Stimulated activated naive CD8-positive, alpha-beta T cell treated with anti-CD3 and anti-CD28 coated beads, Interleukin-15, amount 100 ng/mL, for 72 hours (primary cell): ENCODE measurements at places on chromosomes 11 and 22.

DNA sequence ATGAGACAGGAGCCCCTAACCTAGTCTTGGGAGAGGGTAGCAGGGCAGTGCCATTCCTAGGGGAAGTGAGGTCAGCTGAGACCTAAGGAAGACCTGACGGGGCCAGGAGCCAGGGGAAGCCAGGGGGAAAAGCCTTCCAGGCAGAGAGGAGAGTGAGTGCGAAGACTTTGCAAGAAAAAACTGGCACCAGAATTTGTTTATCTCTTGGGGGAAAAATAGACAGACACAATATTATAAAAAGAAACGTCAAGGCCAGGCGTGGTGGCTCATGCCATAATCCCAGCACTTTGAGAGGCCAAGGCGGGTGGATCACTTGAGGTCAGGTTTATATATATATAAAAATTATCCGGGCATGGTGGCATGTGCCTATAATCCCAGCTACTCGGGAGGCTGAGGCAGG, 26.9 kb upstream of the TESMIN start:
- DNase-seq: no peak

GRCh38 chr11:61102667-61103571, 630 bp downstream of the CD5 start:
- peak; percentile 44 for DNase-seq

GRCh38 chr11:7892059-7892699, 38.9 kb downstream of the OR10A6 start:
- DNase-seq: no peak

DNA sequence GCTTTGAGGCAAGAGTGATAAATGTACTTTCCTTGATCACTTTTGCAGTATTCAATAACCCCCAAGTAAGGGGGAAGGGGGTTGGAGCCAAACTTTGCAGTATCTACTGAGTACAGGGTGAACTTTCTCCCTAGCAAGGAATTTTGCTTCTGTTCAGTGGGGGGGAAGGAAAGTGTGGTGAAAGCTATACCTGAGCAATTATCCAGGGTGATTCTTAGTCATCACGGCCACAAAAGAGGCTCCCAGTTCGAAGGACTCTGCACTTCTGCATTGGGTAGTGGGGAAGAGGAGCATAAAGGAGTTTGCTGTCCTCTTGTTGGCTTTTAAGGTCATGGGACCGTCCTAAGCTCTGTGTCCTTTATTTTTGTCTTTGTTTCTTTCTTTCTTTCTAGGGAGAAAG, 346.5 kb upstream of the SYN3 start:
- no peak for DNase-seq

- no peak for DNase-seq
These were observed 8.5 kb downstream of the ST14 start for GRCh38 chr11:130168105-130168504.

DNA sequence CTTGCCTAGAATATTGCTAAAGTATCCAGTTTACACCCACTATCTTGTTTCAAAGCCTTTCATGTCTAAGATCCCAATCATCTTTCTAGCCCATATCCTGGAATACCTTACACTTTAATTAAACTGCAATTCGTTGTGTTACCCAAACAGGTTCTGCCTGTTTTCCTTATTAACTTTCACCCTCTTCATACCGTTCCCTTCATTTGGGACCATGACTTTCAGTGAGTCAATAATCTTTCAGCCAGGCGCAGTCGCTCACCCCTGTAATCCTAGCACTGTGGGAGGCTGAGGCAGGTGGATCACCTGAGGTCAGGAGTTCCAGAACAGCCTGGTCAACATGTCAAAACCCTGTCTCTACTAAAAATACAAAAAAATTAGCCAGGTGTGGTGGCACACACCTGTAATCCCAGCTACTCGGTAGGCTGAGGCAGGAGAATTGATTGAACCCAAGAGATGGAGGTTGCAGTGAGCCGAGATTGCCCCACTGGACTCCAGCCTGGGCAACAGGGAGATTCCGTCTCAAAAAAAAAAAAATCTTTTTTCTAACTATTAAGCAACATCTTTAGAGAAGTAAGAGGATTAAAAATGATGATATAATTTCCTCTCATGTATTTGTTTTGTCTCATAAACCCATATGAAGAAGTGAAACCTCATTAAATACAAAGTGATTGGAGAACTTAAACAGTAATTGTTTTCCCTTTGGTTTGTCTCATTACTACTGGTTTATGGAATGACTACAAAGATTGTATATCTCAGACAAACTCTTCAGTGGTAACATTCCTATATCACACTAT, 20.7 kb downstream of the DMC1 start:
- DNase-seq: no peak

GRCh38 chr11:116122697-116123472, 618.7 kb upstream of the CADM1 start:
- DNase-seq: no peak

- no peak for DNase-seq
These were observed 323 bp upstream of the HIKESHI start for GRCh38 chr11:86301742-86302091.

- no peak for DNase-seq
These were observed 1386.8 kb downstream of the BRD1 start for GRCh38 chr22:48440673-48441552.

DNA sequence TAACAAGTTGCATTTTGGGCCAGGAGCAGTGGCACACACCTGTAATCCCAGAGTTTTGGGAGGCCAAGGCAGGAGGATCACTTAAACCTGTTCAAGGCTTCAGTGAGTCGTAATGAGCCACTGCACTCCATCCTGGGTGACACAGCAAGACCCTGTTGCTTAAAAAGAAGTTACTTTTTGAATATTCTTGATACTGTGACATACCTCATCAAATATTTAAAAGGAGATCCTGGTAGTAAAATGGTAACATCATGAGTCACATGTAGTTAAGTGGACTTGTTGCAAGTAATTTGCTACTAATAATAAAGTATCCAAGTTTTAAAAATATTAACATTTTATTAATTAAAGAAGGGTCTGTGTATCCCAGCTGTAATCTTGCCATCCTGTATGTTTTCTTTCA, 18.3 kb downstream of the HMGXB4 start:
- no peak for DNase-seq

GRCh38 chr11:11025087-11025486, 167.2 kb upstream of the ZBED5 start:
- no peak for DNase-seq

DNA sequence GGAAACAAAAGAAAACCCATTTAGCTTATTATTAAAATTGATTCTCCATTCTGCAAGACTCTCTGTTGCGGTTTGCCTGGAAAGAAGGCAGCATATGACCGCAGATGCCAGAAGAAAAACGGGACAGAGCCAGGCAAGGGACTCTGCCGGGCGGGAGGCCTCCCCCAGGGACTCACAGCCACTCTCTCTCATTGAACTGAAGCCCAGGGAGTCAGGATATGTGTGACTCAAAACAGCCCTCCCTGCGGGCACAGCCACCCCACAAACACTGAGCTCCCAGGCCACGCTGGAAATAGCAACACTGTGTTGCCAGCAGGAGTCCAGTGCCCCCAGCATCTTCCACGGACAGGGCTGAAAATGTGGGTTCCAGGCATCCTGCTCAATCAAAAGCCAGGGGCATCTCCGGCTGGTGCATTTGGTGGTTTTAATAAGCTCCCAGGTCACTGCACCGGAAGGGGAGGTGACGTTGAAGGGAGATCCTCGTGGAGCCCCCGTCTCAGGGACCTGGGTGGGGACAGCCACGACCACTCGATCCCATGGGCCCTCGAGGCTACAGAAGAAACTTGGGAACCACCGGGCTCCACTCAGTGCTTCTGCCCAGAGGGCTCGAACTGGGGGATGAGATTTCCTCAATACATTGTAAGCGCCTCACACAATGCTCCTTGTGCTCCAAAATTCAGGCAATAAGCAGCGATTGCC, 624.5 kb downstream of the TBC1D22A start:
- DNase-seq: no peak

DNA sequence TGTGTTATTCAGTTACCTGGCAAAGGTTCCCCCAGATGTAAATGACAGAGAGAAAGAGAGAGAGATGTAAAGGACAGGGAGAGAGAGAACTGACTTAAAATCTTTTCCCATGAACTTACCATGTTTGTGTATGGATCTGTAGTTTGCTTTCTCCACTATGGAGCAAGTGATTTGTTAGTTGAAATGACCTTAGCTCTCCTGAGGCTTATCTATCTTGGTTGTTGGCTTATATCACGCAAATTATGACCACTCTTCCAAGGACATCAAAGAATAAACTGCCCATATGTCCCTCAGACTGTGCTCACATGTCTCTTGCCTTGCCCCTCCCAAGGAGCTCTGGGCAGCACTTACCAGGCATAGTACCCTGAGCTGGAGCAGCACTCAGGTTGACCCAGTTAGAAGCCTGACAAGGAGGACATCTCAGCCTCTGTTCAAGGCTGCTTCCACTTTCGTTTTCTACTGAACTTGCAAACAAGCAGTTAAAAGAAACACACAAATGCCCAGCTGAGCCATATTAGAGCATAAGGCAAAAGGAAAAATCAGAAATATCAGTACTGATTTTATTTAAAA, 95.3 kb upstream of the RCN1 start:
- no peak for DNase-seq

- no peak for DNase-seq
These were observed 6.5 kb upstream of the CSTPP1 start for GRCh38 chr11:46930089-46930488.

- no peak for DNase-seq
These were observed 26.0 kb downstream of the NEAT1 start for GRCh38 chr11:65448418-65449105.

GRCh38 chr22:48968201-48968959, 859.3 kb downstream of the BRD1 start:
- DNase-seq: peak; percentile 19

GRCh38 chr11:66787934-66788758, 55.1 kb upstream of the RCE1 start:
- no peak for DNase-seq

DNA sequence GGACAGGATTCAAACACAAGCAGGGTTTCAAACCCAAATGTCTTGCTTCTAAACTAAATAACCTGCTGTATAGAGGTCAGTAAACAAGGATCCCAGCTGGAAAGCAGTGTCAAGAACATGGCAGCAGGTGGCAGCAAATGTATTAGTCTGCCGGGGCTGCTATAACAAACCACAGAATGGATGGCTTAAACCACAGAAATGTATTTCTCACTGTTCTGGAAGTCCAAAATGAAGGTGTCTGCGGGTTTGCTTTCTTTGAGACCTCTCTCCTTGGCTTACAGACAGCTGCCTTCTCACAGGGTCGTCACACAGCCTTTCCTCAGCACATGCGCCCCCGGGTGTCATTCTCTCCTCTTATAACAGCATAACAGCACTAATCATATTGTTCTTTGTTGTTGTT, 65.1 kb upstream of the LRRC55 start:
- DNase-seq: peak; percentile 3

DNA sequence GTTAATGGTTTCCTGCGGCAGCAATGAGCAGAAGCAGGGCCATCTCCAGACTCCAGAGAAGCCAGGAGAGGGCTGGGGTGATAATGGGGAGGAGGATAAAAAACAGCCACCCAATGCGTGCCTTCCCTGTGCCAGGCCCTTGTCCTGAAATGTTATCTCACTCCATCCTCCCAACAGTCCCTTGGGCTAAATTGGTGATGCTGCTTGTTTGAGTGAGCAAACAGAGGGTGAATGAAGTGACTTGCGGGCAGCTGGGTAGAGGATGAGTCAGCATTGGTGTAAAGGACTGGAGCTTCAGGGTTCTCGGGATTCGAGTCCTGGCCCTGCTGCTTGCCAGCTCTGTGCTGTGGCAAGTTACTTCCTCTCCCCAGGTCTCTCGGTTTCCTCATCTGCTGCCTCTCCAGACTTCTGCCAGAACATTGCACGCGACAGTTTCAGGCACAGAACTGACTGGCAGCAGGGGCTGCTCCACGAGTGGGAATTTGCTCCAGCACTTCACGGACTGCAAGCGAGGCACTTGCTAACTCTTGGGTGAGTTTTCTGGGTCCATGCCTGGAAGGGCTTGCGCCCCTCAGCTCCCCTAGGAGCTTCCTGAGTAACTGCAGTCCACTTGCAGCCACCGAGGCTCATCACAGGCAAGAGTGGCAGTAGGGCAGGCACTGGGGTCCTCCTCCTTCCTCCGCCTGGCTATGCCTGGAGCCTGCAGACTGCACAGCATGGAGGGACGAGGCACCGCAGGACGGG, at the start of gene P2RY6:
Gene P2RY6 (plus strand): TSS at position 403 of the 744 bp plus-strand sequence. CDS start 24,181 bp downstream, outside the sequence.
- DNase-seq: no peak

GRCh38 chr22:36148411-36148810, 12.1 kb downstream of the APOL3 start:
- no peak for DNase-seq

DNA sequence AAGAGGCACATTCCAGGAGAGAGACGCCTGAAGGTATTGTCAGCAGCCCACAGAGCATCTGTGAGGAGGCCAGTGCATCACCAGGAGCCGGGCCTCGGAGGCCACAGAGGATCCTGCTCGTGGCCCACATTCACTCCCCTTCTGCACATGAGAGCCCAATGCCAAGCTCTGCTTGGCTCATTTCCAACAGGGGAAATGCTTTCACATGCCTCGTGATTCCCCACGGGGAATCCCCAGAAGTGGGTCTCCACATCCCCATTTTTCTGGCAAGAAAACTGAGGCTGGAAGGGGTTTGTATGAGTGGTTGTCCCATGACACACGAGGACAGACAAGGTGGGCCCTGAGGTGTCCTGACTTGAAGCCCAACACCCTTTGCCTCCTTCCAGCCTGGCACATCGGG, 34.4 kb downstream of the TP53I11 start:
- DNase-seq: no peak

GRCh38 chr11:78748918-78749690, 174.4 kb upstream of the NARS2 start:
- DNase-seq: no peak
